Activated CD4-positive, alpha-beta T cell treated with anti-CD3 and anti-CD28 coated beads, Interleukin-2, amount 10 ng/mL, durations not matched to agents 7 days and 5 days (primary cell): ENCODE measurements at places on chromosomes 12 and 14. TPM values are rescaled to one million over a fixed set of nuclear protein-coding genes. Genes with fewer than 3 reads are reported as not detected.
A peak's percentile ranks its signal among the peaks of the same experiment; 100 is the strongest.

DNA sequence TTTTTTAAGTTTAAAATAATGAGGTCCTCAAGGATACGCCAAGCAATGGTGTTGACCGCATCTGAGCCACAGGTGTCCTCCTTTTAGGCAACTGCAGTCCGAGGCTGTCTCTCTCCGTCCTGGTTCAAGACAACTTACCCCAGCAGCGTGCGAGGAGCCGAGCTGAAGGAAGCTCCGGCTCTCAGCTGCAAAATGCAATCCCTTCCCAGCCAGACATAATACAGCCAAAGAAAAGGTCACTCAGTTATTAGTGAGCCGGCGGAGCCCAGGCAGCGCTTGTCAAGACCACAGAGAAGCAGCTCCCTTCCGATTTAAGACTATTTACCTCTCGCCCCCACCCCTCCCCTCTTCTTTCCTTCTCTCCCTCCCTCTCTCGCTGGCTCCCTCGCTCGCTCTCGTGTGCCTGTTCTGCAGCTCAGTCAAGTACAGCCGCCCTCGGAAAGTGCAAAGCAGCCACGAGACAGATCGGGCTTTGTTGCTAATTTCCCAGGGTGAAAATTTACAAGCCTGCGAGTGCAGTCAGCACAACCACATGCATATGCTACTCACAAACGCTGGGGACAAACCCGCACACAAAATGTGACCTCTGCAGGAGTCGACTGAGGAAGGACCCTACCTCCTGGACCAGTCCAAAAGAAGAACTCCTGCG, 363 bp upstream of the LMO3 start:
- H3K4me1 ChIP-seq = peaks cover 2% of the 10 kb centered on the region
- no peak for DNase-seq
- peaks cover 48% of the 10 kb centered on the region for H3K27me3 ChIP-seq
- H3K36me3 ChIP-seq = no peaks in the 10 kb centered on the region

DNA sequence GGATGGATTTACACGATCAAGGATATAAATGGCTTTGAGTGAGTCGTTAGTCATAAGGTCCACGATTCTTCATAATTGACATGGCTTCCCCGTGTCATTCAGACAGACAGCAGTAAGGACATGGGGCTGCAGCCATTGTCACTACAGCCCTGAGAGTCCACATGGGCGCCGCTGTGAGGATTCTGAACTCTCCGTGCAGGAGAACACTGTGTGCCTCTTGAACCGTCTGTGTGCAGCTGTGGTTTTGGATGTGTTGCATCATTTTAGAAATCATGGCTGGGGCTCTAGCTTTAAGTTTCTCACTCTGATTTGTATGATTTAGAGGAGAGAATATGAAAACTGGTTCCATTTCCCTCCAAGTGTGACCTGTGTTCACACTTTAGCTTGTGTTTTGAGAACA, 47.2 kb downstream of the NPAS3 start:
- DNase-seq = no peak
- H3K27ac ChIP-seq = no peak overlapping the region
- no peaks in the 10 kb centered on the region for H3K36me3 ChIP-seq
- H3K27me3 ChIP-seq = no peaks in the 10 kb centered on the region

- H3K4me3 ChIP-seq = no peak overlapping the region
- no peaks in the 10 kb centered on the region for H3K27me3 ChIP-seq
- peaks cover 22% of the 10 kb centered on the region for H3K4me1 ChIP-seq
- no peak overlapping the region for H3K27ac ChIP-seq
Measured at GRCh38 chr12:50120521-50120920, 8.5 kb downstream of the COX14 start.

- H3K4me1 ChIP-seq = no peaks in the 10 kb centered on the region
- no peak for DNase-seq
- H3K36me3 ChIP-seq = no peaks in the 10 kb centered on the region
- H3K27me3 ChIP-seq = no peaks in the 10 kb centered on the region
Measured at GRCh38 chr12:115343008-115343407, 659.0 kb upstream of the TBX3 start.

- no peak for DNase-seq
- H3K36me3 ChIP-seq = no peaks in the 10 kb centered on the region
- H3K4me1 ChIP-seq = peaks cover 8% of the 10 kb centered on the region
- peaks cover 4% of the 10 kb centered on the region for H3K27me3 ChIP-seq
- peak overlapping the region; percentile 71 for H3K4me3 ChIP-seq
- H3K27ac ChIP-seq = peak overlapping the region; percentile 80
Measured at GRCh38 chr12:7091660-7092228, 501 bp downstream of the C1R start.

GRCh38 chr12:70719672-70720420, 82.6 kb upstream of the PTPRB start:
- H3K4me1 ChIP-seq = peaks cover 18% of the 10 kb centered on the region
- H3K27ac ChIP-seq = no peak overlapping the region
- no peaks in the 10 kb centered on the region for H3K36me3 ChIP-seq
- H3K27me3 ChIP-seq = peaks cover 8% of the 10 kb centered on the region
- H3K4me3 ChIP-seq = peak overlapping the region; percentile 43
- peak; percentile 31 for DNase-seq

GRCh38 chr14:64515053-64515452, 10.5 kb downstream of the ZBTB1 start:
- H3K36me3 ChIP-seq = peaks cover 9% of the 10 kb centered on the region
- H3K4me3 ChIP-seq = no peak overlapping the region
- no peak for DNase-seq
- H3K27me3 ChIP-seq = no peaks in the 10 kb centered on the region
- H3K27ac ChIP-seq = no peak overlapping the region
- H3K4me1 ChIP-seq = peaks cover 63% of the 10 kb centered on the region

FGD4 gene
- 0.17 TPM for total RNA-seq

MVK gene
- 21.8 TPM for total RNA-seq

KRT4 gene
- total RNA-seq = not detected

NPAS3 gene
- total RNA-seq = not detected
